SK-MEL-5 (cell line): ENCODE measurements at places on chromosomes 12 and 14.

DNA sequence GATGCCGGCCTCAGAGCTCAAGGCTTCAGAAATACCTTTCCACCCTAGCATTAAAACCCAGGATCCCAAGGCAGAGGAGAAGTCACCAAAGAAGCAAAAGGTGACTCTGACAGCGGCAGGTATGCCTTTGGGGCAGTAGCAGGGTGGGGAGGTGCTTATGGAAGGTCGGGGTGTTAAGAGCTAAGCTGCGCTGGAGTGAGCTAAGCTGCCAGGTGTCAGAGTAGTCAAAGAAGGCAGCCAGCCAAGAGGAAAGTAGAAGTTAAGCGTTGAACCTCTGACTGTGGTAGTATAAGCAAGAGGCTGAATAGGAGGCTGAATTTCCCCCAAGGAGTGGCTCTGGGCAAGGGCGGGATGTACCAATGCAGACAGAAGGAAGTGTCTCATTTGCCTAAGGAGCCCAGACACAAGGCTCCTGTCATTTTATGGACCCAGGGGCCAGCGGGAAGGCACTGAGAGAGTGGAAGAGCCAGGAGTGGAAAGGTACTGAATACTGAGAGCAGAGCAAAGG, 29.2 kb downstream of the DYRK4 start:
- DNase-seq = no peak

- DNase-seq = no peak
These were observed 9.9 kb downstream of the LTA4H start for GRCh38 chr12:96025518-96025917.

- peak; percentile 40 for DNase-seq
These were observed 601 bp downstream of the MDGA2 start for GRCh38 chr14:47674543-47675465.

- DNase-seq = no peak
These were observed 92.9 kb downstream of the ARMH4 start for GRCh38 chr14:58059126-58059525.

- DNase-seq = no peak
These were observed 13.5 kb upstream of the ASIC1 start for GRCh38 chr12:50043854-50044253.

- DNase-seq = no peak
These were observed 9.7 kb downstream of the CKB start for GRCh38 chr14:103512701-103513611.

GRCh38 chr14:33704481-33704880, 246.4 kb downstream of the EGLN3 start:
- DNase-seq = no peak

GRCh38 chr14:78690836-78691235, 520.7 kb downstream of the NRXN3 start:
- no peak for DNase-seq

DNA sequence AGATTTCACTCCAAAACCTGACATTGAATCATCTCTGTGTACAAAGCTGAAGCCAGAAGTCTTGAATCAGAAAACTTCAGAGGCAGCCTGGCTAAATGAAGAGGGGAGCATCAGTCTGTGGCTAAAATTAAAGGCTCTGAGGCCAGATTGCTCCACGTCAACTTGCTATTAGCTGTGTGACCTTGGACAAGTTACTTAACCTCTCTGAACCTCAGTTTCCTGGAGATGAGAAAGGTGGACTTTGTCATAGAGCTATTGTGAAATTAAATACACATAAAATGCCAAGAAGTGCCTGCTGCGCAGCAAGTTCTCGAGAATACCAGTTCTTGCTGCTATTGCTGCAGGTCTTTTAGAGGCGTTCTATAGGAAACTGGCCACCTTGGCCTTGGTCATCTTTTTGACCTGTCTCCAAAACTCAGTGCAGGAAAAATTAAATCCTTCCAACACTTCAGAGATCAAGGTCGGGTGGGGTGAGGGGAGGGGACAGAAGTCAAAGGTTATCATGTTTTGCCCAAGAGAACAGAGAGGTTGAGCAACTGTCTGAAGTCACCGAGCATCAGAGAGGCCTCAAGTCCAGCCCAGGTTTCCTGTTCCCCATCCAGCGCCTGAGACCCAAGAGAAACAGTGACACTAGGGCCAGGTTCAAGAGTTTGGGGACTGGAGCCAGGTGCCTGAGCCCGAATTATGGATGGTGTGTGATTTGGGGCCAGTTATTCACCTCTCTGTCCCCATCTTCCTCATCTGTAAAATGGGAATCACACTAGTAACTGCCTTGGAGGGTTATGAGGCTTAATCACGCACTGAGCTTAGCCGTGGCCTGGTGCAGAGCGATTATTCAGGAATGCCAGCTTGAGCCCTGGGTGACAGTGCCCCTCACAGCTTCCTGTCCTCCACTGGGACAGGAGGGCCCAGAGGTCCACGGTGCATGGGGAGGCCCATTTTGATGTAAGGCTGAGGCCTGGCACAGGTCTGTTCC, 1.1 kb downstream of the SERPINA1 start:
- DNase-seq = no peak

- DNase-seq = no peak
These were observed 130.5 kb downstream of the ACSS3 start for GRCh38 chr12:81208187-81208911.

DNA sequence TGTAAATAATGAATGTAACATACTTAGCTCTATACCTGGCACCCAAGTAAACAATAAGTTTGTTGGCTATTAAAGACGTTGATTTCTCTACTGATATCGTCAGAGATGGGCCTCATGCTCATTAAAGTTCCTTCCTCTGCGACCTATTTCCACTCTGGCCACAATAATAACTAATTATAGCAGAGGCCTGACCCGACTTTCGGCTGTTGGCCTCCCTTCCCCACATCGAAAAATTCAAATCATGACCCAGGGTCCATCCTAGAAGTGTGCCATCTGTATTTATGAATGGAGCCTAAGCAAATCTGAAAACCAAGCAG, 321 bp upstream of the USP30 start:
- DNase-seq = no peak

DNA sequence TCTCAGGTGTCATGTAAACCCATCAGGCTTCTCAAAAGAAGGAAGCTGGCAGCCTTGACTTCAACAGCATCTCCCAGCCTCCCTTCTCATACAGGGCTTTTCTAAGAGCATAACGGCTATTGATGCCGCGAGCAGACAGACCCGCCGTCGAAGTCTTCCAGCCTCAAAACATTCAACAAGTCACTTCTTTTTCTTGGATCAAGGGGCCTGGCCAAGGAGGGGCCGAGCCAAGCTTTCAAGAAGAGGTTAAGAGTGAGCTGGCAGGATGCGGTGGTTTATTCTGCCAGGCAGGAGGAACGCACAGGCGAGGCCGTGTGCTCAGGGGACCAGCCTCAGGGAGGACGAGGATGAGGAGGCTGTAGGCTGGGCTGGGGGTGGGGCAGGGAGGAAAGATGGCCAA, 102.9 kb upstream of the RFLNA start:
- no peak for DNase-seq

DNA sequence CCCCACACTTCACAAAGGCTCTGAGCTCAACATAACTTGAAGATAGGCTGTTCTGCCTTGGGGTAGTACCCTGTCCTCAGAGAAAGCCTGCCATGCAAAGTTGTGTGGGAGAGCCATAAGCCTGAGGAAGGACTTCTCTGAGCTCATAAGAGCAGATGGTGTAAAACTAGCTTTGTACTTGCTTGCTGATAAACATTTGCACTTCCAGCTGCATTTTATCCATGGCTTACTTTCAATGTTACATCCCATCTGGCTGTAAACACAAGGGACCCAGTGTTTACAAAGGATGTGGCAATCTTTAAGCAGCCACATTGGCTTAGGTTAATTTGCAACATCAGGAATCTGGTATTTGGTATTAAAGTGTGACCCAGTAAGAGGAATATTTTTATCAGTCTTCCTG, 258.1 kb downstream of the IPO8 start:
- DNase-seq = no peak

DNA sequence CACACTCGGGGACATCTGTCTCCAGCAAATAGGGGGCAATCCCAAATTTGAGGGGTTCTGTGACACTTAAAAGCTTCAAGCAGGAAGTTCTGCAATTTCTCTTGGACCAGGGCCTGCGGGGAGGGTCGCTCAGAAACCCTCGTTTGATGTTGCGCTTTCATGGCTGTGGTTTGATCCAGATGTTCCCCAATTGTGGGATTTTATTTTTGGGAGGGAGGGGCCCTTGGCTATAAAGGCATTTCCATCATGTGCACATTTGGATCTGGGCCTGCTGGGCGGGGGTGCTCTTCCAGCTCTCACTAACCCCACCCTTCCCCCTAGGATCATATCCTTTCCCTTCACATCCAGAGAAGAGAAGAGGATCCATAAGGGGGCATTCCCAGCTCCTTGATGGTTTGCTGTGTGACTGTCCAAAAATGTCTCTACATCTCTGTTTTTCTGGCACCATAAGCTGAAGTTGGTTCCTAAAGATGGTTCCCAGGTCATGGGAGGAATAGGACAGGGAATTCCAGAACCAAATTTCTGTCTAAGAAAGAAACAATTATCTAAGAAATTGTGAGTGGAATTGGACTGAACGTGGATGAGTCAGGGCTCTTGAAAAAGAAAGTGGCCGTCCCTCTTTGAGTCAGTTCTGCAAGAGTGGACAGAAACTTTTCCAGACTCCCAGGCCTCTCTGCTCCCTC, 47.2 kb downstream of the SMUG1 start:
- DNase-seq = no peak

- DNase-seq = no peak
These were observed 1553.8 kb upstream of the FLRT2 start for GRCh38 chr14:83975841-83976770.
